ENCODE measurements at places on chromosomes 7 and 10.

DNA sequence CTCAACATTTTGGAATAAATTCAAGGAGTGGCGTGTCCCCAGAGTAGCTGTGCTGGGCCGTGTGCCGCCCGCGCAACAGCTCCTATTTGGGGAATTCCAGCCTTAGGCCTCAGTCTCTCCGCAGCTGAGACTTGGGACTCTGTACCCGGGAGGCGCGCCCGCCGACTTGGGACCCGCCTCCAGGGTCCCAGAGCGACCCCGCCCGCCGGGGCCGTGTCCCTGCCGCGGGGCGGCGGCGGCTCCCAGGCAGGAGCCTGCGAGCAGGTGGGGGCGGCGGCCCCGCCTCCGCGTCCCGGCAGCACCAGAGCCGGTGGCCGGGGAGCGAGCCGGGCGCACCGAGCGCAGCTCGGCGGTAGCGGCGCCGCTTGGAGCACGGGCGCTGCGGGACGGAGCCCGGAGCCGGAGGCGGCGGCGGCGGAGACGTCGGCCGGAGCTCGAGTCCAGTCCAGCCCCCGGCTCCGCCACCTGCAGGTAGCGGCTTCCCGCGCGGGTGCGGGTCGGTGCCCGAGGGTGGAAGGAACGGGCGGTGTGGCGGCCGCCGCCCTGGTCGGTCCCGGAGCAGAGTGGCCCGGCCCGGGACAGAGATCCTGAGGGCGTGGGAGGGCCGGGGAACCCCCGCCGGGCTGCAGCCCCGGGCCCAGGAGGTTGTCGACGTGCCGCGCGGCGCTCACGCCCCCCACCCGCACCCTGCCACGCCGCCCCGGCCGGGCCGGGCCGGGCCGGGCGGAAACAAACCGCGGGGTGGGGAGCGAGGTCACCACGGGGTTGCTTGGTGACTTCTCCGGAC is at the start of gene WIPF3:
TSS of gene WIPF3 (plus strand) at position 301 of the 787 bp plus-strand sequence. CDS start 28,217 bp downstream, outside the sequence.
- no peak for DNase-seq

GRCh38 chr10:116469437-116469836 is 41.8 kb downstream of the PNLIPRP3 start:
- DNase-seq = no peak

DNA sequence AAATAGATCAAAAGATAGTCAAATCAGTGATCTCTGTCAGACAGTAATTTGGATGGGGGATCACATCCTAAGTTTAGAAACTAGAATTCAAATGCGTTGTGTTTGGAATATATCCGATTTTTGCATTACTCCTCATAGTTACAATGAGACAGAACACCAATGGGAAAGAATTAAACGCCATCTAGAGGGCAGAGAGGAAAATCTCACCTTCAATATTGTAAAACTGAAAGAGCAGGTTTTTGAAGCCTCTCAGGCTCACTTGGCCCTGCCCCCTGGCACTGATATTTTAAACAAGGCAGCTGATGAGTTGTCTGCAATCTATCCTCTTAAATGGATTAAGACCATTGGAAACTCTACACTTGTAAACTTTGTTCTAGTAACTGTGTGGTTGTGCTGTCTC is 17.7 kb downstream of the FRG2B start:
- DNase-seq = peak; percentile 44

- no peak for DNase-seq
Measured at GRCh38 chr7:96041171-96041570, 268.8 kb downstream of the DYNC1I1 start.

- no peak for DNase-seq
Measured at GRCh38 chr7:27164045-27164366, 1.3 kb downstream of the HOXA9 start.

DNA sequence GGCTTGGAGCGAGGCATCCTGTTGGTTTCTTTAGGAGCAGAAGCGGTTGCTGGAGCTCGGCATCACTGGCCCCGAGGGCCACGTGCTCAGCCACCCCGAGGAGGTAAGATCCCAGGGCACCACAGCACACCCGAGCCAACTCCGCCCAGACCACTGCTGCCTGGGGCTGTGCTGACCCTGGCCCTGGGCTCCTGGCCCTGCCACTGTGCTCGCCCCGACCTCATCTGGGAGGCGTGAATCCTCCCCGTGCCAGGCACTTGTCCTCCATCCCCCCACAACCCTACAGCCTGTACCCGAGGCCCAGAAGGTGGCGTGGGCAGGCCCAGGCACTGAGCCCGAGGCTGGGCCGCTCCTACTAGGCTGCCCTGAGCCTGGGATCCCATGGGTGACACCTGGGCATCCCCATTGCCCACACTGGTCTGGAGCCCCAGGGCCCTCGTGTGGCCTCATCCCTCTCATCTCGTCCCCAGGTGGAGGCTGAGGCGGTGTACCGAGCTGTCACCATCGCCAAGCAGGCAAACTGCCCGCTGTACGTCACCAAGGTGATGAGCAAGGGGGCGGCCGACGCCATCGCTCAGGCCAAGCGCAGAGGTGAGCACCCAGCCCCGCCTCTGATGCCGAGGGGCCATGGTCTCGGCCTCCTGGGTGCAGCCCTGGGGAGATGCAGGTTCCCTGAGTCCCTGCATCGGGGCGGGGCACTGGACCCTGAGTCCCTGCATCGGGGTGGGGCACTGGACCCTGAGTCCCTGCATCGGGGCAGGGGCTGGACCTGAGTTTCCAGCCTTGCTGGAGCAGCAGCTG is 11.8 kb downstream of the DPYSL4 start:
- no peak for DNase-seq

GRCh38 chr10:113957013-113957412 is 86.7 kb upstream of the ADRB1 start:
- peak; percentile 23 for DNase-seq

GRCh38 chr7:91420606-91421005 is 156.4 kb downstream of the FZD1 start:
- DNase-seq = no peak

DNA sequence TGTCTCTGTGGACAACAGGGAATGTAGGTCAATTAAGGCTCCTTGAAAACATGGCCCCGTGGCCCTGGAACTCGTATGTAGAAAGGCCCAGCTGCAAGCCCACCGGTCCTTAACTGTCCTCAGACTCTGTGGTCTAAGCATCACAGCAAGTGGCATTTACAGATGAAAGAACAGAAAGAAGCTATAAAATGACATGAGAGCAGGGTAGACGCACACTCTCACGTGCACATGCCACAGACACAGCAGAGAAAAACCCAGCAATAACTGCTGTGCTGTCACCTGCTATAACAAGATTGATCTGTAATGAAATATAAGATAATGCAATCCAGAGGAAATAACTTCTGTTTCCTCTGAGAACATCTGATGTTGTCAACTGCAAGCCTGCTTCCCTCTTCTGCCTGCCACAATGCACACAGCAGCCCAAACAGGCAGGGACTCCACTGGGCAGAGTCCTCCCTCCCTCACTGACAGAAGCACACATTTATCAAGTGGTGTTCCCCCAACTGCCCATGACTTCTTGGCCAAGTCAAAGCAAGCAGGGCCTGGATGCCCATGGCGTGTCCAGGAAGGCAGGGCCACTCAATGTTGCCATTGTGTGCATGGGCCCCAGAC is 63.9 kb downstream of the GFRA1 start:
- no peak for DNase-seq

DNA sequence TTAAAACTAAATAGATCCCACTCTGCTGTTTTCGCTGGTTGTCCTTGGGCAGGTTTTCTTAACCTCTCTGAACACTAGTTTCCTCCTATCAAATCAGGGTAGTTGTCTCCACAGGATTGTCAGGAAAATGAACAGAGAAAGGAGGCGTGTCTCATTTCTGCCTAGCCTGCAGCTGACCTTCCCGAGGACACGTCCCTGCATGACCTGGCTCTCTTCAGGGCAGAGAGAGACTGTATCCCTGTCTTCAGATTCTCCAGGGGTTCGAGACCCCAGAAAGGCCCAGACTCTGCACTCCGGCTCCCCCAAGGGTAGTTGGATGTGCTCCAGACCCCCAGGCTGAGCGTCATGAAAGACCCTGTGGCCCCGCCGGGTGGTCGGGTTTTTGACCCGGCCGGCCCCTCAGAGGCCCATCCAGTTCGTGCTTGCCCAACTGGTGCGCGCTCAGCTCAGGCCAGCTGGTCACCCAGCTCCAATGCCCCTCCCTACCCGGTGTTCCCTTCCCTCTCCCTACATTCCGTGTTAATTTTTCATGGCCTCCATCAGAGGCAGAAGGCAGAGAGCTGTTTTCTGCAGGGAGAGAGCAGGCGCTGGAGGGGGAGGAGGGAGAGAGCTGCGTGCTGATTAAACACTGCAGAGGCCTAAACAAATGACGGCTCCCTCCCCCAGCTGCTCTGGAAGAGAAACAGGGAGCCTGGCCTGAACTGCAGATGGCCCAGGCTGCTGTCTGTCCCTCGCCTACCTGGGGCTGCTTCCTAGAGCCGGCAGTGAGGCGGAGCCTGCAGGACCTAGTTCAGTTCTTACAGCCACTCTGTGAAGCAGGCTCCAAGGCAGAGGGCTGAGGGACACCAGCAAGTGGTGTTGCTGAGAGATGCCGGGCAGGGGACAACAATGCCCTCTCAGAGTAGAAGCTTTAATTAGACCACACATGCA is 86.2 kb upstream of the PPIF start:
- DNase-seq = peak; percentile 76

DNA sequence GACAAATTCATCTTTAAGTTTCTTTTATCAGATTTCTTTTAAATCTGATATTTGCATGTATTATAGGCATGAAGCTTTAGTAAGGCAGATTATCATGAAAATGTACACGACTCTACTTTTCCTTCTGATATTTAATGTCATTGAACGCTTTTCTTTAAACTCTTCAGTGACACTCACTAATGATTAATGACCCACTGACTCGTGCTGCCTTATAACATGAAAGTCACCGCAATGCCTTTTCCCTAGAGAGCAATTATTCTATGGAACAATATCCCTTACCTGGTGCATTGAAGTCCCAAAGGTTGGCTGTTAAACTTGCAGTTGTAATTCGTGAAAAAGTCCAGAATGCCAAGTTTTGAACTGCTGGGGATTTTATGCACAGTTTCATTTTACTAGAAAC is 33.4 kb upstream of the HGF start:
- DNase-seq = no peak

GRCh38 chr10:125005312-125006187 is 63.6 kb downstream of the ZRANB1 start:
- no peak for DNase-seq

- DNase-seq = no peak
Measured at GRCh38 chr10:34290412-34291081, 524.5 kb downstream of the PARD3 start.

DNA sequence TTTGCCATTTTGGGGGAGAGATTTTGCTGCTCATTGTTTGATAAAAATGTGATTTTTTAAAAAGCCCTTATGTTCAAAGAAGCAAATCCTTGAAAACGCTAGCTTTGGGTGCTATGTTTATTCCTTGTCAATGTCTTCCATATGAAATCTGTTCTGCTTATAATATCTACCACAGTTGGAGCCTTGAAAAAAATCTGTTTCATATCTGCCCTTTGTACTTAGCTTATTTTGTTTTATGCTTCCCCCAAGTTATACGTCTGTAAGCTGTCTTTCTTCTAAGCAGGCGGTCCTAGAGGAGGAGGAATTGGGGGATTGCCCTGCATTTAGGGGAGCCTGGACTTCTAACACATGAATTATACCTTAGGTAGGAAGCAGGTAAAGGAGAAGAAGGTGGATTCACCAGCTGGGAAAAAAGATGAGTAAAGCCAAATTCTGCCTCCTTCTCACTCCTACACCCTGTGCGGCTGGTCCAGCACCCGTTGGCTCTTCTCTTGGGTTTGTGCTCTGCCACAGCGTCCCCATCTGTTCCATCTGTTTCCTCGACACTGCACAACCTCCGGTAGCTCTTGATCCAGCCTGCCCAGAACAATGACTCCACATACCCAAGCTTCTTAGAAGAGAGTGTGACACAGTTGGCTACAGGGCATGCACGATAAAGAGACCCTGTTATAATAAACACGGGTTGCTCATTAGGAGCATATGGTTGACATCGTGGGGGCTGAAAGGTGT is 31.9 kb upstream of the NEUROD6 start:
- DNase-seq = peak; percentile 2

GRCh38 chr7:142916508-142916907 is 17.0 kb downstream of the TRPV5 start:
- DNase-seq = no peak

DNA sequence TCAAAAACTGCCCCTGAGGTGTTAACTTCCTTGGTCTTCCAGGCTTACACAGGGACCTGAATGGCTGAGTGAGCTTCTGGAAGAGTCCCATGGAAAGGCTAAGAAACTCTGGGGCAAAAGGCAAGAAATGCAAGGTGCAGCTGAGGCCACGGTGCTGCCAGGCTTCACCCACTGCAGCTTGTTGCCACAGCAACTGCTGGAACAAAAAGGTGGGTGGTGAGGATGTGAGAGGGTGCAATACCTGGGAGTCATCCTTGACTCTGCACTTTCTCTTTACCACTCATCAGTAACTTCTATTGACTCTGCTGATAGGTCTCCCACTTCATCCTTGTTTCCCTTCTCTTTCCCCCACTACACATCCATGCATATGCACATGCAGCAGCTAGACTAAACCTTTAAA is 258.6 kb downstream of the BMPER start:
- no peak for DNase-seq

DNA sequence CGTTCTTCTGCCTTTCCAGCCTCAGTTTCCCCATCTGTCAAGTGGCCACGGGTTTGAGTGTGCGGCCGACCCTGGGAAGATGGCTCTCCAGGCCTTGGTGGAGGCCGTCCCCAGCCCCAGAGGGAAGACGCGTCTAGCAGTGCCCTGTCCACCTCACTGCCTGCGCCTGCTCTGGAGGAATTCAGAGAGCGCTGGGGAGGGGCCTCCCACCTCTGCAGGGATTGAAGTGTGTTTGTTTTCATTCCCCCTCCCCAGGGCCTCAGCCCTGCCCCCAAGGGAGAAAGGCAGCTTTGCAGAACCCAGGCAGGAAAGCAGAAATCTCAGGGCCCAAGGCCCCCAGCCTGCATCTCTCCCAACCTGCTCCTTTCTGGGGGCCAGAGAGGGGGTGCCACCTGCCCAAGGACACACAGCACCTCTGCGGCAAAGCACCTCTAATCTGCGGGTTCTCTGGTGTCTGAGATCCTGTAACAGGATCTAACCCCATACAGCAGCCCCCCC is 91.0 kb downstream of the MICALL2 start:
- DNase-seq = no peak

DNA sequence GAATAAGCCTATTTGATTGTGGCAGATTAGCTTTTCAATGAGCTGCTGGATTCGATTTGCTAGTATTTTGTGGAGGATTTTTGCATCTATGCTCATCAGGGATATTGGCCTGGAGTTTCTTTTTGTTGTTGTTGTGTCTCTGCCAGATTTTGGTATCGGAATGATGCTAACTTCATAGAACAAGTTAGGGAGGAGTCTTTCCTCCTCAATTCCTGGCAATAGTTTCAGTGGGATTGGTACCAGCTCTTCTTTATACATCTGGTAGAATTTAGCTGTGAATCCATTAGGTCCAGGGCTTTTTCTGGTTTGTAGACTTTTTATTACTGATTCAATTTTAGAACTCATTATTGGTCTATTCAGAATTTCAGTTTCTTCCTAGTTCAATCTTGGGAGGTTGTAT is 43.4 kb upstream of the KLF14 start:
- DNase-seq = no peak

Data from pons (tissue), 1 donor.